ENCODE measurements at places on chromosomes 3 and 15. TPM values are rescaled to one million over a fixed set of nuclear protein-coding genes. Genes with fewer than 3 reads are reported as not detected.

The REC114 gene
- not detected for total RNA-seq

The C2CD4B gene
- 1.5 TPM for total RNA-seq

The ICE2 gene
- total RNA-seq = 47.8 TPM

The EXD1 gene
- total RNA-seq = not detected

The ABHD6 gene
- total RNA-seq = 6.5 TPM

The DZIP1L gene
- 11.4 TPM for total RNA-seq

The MOBP gene
- total RNA-seq = not detected

The SNRPA1 gene
- total RNA-seq = 170 TPM

The MON1A gene
- 13.3 TPM for total RNA-seq

The LZTFL1 gene
- 13.9 TPM for total RNA-seq

The PFN2 gene
- 200 TPM for total RNA-seq

The ITGA11 gene
- 0.03 TPM for total RNA-seq

The GOLGA8Q gene
- not detected for total RNA-seq

The FAM81A gene
- total RNA-seq = 4.1 TPM

The AGTR1 gene
- total RNA-seq = not detected

The SNX22 gene
- 5.7 TPM for total RNA-seq

The SMCO1 gene
- not detected for total RNA-seq

The TTC21A gene
- total RNA-seq = 2.0 TPM

The CHRNA3 gene
- 1.3 TPM for total RNA-seq

The OXTR gene
- total RNA-seq = 7.8 TPM

The DNAH12 gene
- total RNA-seq = not detected

The CACNA2D2 gene
- total RNA-seq = 10.3 TPM

The GP9 gene
- not detected for total RNA-seq

The TMEM266 gene
- 2.8 TPM for total RNA-seq

The GATA2 gene
- total RNA-seq = 0.83 TPM

The VEPH1 gene
- total RNA-seq = 31.8 TPM

The CCRL2 gene
- total RNA-seq = not detected

The NOX5 gene
- 0.03 TPM for total RNA-seq

The FGF12 gene
- 7.6 TPM for total RNA-seq

The INKA1 gene
- 4.0 TPM for total RNA-seq
